ENCODE measurements at places on chromosomes 7 and 10.

DNA sequence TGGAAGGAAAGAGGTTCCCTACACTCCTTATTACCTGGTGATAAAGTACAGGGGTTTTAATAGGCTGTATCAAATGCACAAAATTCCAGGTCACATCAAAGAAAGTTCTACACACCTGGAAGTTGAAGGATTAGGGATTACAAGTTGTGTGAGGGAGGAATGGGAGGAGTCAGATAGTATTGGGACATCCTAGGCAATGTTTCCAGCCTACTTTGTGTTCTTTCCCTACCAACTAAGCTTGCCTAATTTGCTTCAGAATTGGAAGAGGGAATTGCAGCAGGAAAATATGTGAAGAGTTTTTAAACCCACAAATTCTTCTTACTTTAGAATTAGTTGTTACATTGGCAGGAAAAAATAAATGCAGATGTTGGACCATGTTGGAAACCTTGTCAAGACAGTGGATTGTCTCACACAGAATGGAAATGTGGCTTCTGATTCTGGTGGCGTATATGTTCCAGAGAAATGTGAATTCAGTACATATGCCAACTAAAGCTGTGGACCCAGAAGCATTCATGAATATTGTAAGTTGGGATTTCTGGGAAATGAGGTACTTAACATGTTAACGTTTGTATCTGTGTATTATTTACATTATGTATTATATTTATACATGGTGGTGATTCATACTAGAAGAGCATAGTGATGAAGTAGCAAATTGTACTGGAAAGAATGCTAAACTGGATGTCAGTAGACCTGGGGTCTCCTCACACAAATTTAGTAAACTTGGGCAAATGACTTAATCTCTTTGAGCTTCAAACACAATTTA lies at the start of gene LIPM:
Gene LIPM (plus strand): TSS at position 208 of the 763 bp plus-strand sequence. CDS start 167 bp downstream, at position 375.
- no peak for DNase-seq

DNA sequence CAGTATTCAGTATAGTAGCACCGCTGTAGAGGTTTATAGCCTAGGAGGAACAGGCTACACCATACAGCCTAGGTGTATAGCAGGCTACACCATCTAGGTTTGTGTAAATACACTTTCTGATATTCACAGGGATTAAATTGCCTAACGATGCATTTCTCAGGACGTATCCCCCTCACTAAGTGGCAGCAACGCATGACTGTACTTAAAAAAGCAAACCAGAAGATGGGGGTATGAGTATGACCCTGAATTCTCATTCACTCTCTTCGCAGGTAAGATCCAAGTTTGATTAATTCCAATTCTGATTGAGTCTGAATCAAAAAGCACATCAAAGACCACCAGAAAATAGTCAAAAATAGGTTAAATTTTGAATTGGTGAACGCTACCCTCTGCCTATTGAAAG lies 972 bp downstream of the ORC5 start:
- no peak for DNase-seq

DNA sequence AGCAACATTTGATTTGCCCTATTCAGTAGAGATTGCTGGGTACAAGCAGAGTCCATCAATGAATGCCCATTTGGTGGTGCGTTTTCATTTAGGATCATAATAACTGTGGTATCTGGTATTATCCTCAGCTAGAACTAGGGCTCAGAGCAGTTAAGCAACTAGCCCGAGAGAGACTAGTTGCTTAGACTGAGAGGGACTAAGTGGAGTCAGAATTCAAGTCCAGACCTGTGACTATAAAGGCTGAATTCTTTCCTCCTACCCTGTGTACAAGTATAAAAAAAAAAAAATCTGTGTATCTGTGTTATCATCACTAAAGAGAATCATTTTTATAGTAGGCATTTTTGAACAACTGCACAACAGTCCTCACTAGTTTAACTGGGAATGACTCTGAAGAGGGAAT lies 45.3 kb upstream of the DKK1 start:
- no peak for DNase-seq

GRCh38 chr7:137933270-137934017 lies 68.4 kb downstream of the CREB3L2 start:
- DNase-seq, result no peak

GRCh38 chr7:120792091-120792860 lies 65.7 kb downstream of the TSPAN12 start:
- peak; percentile 33 for DNase-seq

DNA sequence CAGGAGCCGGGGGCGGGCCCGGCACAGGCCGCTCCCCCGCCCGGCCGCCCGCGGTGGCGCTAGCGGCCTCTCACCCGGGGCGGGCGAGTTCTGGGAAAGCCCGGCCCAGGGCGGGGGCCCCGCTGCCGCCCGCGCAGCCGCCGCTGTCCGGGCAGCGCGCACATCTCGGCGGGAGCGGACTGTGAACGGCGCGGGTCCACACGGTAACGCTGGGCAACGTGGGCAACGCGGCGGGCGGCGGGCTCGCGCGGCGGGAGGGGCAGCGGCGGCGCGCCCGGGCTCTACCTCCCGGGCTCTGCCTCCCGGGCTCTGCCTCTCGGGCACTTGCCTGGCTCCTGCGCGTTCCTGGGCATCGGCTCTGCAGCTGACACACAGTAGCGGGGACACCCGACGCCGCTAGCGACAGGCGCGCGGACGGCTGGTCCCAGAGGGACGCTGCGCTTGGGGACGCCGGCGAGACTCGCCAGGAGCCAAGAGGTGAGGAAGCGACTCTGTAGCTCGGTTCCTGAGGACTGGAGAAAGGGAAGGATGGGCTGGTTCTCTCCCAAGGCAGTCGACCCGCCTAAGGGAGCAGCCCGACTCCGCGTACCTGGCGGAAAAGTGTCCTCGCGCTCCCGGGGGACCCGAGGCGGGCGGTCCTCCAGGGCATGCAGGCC lies at the start of gene PLCE1:
Gene PLCE1 (plus strand): TSS at position 150 of the 656 bp plus-strand sequence. CDS start 37,116 bp downstream, outside the sequence.
- DNase-seq, result no peak

DNA sequence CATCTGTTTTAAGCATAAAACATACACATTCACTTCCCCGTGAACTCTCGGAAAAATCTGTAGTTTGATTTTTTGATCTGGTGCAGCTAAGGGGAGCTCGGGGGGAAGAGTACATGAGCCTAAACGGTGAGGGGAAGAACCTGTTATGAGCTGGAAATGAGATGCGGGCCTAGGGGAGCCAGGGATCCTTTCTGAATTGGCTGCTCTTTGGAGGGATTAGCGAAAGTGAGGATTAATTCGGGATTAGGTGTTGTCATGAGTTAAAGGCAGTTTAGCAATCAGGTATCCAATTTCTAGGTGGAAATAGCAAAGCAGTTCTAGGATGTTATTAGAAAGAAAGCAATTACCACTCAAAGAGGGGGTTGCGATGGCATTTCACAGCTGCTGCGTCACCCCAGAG lies 51.1 kb upstream of the ADARB2 start:
- no peak for DNase-seq

GRCh38 chr7:92608380-92609322 lies 18.5 kb upstream of the FAM133B start:
- DNase-seq, result no peak

DNA sequence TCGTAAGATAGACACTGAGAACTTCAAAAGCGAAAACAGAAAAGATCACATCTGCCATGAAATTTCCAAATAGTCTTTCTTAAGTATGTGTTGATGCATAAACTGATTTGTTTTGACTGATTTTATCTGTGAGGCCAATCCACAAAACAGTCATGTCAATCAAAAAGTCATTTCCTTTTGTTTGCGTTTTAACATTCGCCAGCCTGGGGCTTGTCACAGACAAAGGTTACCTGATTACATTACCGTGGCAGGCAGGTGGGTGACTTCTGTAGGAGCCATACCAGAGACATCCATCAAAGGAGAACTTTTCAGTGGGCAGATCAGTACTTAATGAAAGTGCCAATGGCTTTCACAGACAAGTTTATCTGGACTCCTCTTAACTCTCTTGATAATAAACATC lies 45.5 kb upstream of the BET1 start:
- DNase-seq, result no peak

DNA sequence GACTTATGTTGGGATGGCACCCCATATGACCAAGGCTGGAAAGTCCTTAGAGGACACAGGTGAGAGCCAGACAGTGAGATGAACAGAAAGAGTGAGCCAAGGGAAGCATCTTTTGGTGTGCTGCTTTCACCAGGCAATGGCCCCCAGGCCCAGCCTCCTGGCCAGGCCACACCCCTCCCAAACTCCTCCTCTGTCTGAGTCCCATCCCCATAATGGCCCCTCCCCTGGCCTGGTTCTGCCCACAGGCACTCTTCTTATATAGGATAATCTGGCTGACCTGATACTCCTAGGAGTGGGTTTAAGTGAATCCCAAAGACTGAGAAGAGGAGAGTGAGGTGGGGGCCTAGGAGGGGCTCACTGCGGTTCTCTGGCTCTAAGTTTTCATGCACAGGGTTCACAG lies 252.5 kb downstream of the RPS24 start:
- no peak for DNase-seq

- DNase-seq, result no peak
Observed at GRCh38 chr7:111414374-111414773, 147.9 kb downstream of the IMMP2L start.

- no peak for DNase-seq
Observed at GRCh38 chr10:71204746-71205145, 7.6 kb upstream of the UNC5B start.

DNA sequence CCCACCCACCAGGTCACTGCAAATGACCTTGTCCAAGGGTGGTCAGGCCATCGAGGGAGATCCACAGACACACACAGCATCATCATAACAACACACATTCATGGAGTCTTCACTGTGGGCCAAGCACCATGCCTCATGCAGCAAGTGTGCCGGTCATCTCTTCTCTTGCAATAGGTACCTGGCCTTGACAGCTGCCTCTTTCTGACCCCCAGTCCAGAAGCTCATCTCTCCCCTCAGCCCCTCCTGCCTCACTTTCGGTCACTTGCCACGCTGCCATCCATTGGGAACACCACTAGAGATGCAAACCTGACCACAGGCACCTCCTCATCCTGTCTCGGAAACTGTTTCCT lies 75.9 kb downstream of the OAT start:
- DNase-seq, result no peak

- DNase-seq, result no peak
Observed at GRCh38 chr10:67785098-67785497, 52.9 kb downstream of the DNAJC12 start.

- no peak for DNase-seq
Observed at GRCh38 chr7:90239625-90240228, 5.2 kb upstream of the CFAP69 start.

DNA sequence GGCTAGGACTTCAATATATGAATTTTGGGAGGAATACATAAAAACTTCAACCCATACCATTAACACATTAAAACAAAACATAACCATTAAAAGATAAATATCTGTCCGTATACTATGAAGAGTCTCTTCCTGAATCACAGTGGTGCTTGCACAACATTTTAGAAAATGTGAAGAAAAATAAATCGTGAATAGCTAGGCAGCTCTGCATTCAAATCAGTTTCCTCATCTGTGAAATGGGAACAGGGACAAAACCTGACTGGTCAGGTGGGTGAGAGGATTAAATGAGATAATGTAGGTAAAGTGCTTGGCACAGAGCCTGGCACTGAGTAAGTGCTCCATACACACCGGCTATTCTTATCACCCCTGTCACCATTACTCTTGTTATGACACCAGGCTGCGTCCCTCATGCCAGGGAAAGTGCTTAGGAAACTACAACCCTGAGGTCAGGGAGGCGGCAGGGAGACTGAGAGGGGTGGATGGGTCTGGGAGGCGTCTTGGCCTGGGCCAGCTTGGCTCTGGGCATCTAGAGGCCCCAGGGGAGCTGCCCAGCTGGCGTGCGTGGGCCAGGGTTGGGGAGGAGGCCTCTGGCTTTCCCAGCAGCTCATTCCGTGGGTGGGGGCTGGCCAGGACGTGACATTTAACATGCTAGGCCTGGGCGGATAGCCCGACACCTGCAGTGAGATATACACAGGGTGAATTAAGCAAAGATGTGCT lies 78.3 kb downstream of the SH3PXD2A start:
- no peak for DNase-seq

DNA sequence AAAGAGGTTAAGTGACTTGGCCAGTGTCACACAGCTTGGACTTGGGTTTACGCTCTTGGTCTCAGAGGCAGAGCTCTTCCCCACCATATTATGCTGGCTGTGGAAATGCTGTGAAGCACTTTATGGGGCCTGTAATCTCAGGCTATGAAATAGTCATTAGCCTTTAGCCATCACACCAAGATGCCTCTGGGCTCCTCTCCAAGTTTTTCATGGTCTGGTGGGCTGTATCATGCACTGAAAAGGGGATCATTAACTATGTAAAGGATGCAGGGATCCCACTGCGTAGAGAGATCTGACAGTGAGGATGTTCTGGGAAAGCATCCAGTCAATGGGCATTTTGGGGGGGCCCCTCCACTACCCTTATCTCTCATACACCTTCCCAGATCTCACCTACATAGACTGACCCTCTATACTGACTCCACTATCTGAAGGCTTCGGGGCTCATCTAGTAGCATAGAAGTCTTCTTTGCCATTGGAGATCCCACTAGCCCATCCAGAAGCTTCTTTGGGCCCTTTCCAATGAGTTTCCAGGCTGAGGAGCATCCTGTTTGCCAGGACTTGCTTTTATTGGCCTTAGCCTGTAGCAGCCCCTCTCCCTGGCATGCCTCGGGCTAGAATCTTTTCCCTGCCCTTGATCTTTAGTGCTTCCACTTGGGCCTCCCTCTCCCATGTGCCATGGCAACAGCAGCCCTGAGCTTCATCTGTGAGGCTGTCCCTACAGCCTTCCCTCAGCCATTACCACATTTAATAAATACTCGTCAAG lies 19.6 kb downstream of the FRMPD2 start:
- DNase-seq, result no peak

DNA sequence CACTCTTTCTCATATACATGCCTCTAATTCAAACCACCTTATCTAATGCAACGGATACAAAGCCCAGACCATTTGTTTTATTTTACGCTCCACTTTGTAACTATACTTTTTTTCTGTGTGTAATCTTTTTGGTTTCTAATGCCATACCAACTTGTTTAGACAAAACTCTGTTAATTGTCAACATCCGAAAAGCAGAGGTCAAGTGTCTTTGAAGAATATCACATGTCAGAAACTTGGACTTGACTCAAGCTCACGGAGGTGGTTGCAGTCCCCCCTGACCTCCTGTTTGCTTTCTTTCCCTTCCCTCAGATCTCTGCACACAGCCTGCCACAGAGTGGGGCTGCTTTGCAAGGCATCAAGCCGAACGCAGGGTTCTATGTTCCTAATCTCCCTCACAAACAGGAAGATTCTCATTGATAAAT lies 698.9 kb downstream of the PARD3 start:
- no peak for DNase-seq

- no peak for DNase-seq
Observed at GRCh38 chr7:96614154-96614867, 95.3 kb downstream of the SEM1 start.

GRCh38 chr7:85510287-85510686 lies 323.4 kb upstream of the SEMA3D start:
- no peak for DNase-seq

DNA sequence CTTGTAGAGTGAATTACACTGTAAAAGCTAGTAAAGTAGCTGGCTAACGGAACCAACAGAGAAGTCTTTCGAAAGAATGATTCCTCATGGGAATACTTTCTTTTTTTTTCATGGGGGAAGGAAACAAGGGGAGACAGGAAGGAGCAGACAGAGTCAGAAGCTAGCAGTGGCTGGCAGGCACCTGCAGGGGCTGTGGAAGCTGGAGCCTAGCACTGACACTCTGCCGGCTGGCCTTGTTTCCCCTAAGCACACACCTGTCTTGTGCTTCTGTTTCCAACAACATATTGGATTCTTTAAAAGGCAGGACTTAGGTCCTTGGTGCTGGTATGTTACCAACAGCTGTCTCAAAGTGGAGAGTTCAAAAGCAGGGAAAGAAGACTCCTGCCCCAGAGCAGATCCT lies 24.7 kb downstream of the NOD1 start:
- no peak for DNase-seq

GRCh38 chr10:4650582-4650981 lies 175.4 kb upstream of the AKR1E2 start:
- no peak for DNase-seq

- DNase-seq, result no peak
Observed at GRCh38 chr10:90193240-90193985, 492.0 kb downstream of the KIF20B start.

All from activated T-helper 9 cell treated with anti-CD3 and anti-CD28 coated beads, Interleukin-2, amount 50 U/mL, for 16 hours (primary cell).